Stimulated activated CD4-positive, alpha-beta T cell treated with anti-CD3 and anti-CD28 coated beads, Interleukin-12 subunit alpha, Interleukin-12 subunit beta, amount 100 ng/mL, for 24 hours (primary cell): ENCODE measurements at places on chromosomes 1 and 21.

GRCh38 chr1:207752456-207752998, 673 bp downstream of the CD46 start:
- no peak for DNase-seq

DNA sequence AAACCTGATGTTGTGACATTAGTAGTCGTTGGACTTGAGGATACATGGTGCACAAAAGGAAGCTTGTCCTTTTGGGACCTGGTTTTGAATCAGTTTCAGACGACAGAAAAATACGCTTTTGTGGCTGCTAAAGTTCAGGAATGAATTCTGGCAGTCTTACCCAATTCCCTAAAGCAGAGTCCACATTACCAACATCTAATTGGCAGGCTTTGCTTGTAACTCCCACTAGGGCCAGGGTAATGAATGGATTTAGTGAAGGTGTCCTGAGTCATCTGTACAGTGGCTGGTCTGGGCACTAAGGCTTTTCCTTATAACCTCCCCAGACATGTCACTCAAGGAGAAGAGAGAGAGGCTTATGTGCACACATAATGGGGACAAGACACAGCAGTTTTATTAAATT, 66.2 kb upstream of the RNPC3 start:
- no peak for DNase-seq

GRCh38 chr1:17016317-17016661, 4.6 kb upstream of the ATP13A2 start:
- no peak for DNase-seq

DNA sequence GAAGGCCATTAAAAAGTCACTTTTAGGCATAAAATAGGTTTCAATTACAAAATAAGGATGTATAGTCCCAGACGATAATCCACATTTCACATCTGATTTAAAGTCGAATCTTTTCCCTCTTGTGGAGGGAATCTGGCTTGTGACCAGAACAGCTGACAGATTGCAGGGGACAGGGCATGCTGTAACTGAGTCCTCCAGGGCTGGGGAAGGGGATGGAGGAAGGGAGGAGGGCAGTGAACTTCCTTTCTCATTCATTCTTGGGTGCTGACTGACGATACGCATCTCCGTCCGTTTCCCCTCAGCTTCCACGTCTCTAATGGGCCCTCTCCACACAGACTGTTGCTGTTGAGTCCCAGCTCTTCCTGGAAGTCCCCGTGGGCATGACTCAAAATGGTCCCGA, 108.1 kb upstream of the CSF3R start:
- DNase-seq, result no peak

GRCh38 chr1:39922251-39922688, 20.6 kb upstream of the MYCL start:
- DNase-seq, result no peak

DNA sequence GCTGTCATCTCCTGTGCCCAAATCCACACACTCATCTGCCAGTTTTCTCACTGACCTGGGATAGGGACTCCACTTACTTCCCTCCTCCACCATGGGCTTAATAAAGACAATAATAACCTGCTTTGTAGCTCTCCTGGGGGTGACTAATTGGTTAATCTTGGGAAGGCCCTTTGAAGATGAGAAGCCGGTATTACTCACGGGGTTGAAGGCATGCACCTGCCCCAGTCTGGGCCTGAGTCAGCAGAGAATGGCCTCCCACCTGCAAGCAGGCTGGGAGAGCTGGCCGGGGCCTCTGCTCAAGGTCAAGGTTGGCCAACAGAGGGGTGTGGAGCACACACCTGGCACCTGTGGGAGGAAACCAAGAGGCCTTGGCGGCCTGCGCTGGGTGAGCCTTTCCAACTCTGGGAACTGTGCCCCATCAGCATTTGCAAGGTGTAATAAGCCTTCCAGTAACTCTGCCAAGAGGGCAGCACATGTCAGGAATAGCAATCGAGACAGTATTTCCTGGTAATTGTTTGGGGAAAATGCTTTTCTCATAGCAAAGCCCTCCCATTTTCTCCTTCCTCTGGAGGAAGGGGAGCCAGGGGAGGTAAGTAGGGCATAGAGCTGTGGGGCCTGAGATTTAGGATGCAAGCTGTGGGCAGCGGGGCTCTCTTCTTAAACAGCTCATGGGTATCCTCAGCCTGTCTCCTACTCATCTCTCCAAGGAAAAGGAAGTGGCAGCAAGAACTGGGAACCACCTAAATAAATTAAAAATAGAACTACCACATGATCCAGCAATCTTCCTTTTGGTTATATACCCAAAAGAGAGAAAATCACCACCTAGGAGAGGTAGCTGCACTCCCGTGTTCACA, 49.0 kb downstream of the TOMM20 start:
- no peak for DNase-seq

DNA sequence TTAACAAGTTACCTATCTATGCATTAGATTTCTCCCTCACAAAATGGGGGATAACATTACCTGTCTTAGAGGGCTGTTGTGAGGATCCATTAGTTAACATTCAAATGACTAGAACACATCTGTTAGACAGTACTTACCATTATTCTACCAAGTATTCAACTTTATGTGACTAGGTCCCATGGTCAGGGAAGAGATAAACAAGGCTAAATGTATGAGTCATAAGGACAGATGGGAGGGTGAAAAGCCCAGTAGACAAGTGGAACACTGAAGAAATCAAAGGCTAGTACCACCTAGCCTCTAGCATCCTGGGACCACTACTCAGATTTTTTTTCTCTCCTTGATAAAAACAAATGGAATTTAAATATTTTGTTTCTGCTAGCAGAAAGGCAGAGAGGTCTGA, 9.0 kb upstream of the VHLL start:
- no peak for DNase-seq

GRCh38 chr1:165597883-165598675, 33.0 kb upstream of the MGST3 start:
- peak; percentile 95 for DNase-seq

DNA sequence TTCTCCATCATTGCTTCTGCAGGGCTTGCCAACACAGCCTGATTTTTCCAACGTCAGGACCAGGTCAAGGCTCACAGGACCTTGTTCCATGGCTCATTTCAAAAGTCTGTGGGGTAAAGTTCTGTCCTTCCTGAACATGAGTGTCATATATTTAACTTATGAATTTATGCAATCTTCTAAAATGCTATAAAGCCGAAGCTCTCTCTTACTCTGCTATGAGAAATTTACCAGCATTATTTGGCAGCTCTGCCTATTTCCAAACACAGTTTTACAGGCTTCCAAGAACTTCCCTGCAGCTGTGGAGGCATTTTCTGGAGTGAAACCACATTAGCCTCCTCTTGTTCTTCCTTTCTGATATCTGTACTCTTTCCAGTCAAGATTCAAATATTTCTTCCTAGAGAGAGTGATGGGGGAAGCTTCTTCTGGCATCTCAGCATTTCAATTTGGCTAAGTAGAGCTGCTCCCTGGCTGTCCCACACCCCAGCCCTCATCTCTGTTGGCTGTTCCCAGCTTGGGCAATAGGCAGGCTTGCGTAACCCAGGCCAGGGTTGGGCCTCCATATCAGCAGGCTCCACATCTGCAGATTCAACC, 15.6 kb upstream of the HMGCS2 start:
- DNase-seq, result no peak

DNA sequence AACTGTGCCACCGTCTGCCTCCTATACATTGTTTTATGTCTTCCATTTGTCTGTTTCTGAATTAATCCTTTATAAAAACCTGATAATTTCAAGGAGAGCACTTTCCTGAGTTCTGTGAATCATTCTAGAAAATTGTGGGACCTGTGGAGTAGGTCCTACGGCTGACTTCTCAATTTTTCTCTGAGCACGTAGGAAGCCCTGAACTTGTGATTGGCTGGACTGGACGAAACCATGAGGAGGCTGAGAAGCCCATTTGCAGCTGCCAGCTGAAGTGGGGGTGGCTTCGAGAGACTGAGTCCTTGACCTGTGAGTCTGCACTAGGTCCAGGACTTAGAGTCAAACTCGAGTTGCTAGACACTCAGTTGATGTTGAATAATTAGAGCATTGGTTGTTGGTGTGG, 277.1 kb upstream of the NCAM2 start:
- no peak for DNase-seq

DNA sequence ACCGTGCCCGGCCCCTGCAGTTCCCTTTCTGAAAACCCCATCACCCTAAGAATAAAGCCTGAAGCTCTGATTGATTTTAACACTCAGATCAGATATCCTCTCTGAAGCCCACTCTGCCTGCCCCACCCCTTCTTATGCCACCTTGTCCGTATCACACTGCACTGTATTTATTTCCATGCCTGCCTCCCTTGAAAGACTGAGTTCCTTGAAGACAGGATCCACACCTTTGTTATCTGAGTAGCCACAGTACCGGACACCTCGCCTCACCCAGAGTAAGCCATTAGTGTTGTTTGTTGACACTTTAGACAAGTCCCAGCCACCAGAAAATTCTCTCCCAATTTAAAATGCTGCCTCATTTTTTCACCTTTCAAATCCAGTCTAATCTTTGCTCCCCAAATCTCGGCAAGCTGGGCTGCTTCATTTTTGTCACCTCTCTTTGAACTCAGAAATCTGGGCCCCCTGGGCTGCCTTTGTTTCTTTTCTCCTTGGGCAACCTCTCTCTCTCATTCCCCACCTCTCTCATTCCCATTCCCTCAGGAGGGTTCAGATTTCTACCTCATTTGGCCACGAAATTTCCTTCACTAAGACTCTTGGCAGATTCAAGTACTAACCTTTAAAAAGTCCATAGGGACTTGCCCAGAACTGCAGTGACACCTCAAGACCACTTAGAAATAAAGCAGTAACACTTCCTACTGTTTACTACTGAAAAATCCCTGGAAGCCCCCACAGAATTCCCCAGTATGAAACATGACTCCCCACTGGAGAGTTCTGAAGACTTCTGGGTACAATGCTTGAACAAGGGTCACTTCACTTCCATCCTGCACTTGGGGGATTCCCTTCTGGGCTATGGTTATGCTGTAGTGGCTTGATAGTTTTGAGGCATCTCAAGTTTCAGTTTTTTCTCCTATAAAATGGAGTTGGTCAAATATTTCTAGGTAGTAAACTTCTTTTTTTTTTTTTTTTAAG, 8.7 kb upstream of the PPP1R15B start:
- DNase-seq, result no peak

- no peak for DNase-seq
These were observed 76.6 kb upstream of the SELENON start for GRCh38 chr1:25723250-25723880.

DNA sequence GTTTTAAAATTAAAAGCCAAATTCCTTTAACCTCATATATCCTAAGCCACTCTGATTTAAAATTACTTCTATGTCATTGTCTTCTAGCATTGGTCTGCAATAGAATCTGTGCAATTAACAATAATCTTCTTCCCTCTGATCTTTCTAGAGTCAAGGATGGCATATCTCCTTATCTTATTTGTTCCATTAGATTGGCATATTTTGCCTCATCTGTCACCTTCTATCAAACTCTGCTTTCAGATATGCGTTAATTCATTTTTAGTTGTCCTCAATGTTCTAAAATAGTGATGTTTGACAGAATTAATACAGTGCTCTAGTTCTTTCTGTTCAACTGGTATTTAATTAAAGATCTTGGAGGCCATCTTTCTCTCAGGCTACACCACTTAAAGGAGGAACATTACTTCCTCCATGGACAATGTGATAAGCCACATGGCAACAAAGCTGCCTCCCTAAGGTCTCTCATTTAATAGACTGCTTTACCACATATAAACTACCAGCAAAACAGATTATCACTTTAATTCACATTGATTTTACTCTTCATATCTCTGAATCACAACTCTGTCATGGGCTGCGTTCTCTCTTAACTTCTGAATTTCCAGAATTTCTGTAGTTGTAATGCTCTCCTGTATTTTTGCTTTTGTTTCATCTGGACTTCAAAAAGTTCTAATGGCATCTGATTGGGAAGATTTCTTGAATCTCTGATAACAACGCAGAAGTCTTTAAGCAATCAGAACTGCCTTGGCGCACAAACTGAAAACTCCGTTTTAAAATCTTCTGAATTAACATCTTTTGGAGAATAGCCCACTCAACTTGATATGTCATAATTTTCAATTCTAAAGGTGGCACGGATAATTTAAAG, 2.8 kb downstream of the NRIP1 start:
- DNase-seq, result no peak

- DNase-seq, result no peak
These were observed 33.0 kb downstream of the CDK18 start for GRCh38 chr1:205537386-205538018.

DNA sequence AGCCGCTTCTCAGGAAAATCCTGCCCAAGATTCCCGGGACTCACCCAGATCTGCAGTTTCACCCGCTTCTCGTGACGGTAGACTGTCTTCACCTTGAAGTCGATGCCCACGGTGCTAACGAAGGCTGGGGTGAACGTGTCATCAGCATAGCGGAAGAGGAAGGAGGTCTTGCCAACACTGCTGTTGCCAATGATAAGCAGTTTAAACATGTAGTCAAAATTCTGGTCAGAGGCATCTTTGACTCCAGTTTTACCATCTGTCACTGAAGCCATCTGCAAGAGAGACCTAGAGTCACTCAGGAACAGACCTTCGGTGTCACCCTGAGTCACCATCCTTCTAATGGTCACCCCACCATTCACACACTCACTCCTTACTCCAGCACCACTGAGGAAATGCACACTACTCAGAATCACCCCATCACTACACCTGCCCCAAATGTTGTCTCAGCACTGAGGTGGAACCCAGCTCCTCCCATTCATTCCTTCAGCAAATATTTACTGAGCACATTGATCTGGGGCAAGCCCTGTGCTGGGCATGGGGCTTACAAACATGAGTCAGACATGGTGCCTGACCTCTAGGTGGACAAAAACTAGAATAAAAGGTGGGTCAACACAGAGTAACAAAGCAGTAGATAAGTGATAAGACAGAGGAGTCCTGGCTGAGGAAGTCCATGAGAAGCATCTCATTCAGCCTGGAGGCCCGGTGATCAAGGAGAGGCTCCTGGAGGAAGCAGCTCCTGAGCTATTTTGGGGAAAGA, 13.5 kb downstream of the RAB3B start:
- DNase-seq, result no peak

- no peak for DNase-seq
These were observed 13.4 kb upstream of the ARHGEF10L start for GRCh38 chr1:17525996-17526686.

GRCh38 chr1:88022516-88022915, 661.6 kb upstream of the PKN2 start:
- DNase-seq, result no peak

GRCh38 chr1:232578651-232579195, 51.2 kb downstream of the SIPA1L2 start:
- DNase-seq, result no peak

GRCh38 chr1:204941421-204942338, 71.0 kb downstream of the NFASC start:
- DNase-seq, result no peak

- DNase-seq, result no peak
These were observed 8.9 kb downstream of the CCDC185 start for GRCh38 chr1:223401873-223402789.

GRCh38 chr1:76257823-76258222, 183.3 kb downstream of the ST6GALNAC3 start:
- no peak for DNase-seq
